ENCODE measurements at places on chromosomes 12 and 14. TPM values are rescaled to one million over a fixed set of nuclear protein-coding genes. Genes with fewer than 3 reads are reported as not detected.

DNA sequence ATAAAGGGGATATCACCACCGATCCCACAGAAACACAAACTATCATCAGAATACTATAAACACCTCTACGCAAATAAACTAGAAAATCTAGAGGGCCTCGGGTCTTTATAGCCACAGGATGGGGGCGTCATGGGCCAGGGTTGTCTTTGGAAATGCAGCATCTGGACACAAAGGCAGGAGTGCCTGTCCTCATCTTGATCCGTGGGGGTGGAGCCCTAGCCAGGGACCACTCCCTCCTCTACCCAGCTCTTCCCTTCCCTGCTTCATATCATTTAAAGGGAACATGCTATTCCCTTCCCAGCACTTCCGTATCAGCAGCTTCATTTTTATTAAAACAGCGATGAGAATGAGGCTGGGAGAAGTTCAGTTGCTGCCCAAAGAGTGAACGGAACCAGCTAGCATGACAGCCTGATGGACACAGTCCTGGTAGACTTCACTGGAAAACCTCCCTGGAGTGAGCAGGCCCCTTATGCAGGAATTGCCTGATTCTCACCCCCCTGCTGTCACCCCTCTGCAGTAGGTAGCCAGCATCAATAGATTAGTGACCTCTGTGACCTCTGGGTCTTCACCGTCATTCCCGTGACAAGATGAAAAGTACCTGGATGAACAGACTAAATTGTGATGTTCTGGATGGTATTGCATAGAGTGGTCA, 251.4 kb upstream of the RGS6 start:
- DNase-seq, result no peak

DNA sequence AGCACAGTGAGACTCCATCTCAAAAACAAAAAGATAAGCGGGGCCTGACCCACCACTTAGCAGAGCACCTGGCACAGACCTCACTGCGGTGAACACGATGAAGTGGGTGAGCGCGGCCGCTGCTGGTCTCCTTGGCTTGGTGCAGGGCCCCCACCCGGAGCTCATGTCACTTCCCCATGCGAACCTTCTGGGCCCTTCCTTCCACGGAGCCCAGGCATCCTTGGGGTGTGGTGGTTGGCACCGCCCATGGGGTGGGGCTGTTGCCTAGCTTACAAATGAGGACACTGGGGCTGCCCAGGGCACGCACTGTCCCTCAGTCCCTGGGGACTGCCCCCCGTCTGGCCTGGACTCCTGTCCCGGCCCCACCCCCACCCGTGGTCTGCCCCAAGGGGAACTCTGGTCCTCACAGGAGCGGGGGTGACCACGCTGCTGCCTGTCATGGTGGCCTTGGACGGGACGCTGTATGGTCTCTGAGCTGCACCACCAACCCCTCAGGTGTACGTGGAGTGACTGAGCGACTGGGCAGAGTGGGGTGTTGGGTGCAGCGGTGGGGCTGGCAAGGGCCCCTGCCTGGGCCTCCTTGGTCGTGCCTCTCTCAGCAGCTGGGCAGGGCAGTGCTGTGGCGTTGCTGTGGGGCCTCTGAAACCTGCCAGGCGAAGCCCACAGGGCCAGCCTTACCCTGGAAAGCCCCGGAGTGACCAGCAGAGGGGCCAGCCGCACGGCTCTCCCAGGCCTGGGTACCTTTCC, 15.3 kb downstream of the FBRSL1 start:
- no peak for DNase-seq

The TMEM119 gene
- total RNA-seq, result 50.5 TPM

DNA sequence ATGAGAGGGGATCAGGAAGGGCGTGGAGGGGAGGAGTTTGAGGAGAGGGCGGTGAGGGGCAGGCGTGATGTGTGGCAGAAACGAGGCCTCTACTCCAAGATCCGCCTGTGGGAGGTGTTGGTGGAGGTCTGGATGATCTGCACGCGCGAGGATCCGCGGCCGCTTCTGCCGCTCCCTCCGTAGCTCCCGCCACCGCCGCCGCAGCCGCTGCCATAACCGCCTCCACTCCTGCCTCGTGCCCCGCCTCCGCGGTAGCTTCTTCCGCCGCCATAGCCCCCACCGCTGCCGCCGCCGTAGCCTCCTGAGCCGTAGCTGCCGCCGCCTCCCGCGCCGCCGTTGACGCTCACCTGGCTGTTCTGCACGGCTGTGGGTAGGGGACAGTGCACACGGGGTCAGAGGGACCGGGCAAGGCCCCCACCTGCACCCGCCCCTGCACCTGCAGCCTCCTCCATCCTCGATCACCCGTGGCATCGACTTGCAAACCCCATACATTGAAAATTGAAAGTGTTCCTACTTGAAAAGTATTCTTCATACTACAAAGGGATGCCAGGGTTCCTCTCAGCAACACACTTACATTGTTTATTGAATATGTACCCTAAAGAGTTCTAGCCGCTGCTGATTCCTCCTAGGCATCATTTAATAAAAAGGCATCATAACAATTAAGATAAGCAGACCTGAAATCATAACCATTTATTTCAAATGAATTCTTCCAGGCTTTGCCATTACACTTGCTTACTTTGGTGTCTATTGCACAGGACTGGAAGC, 11.1 kb upstream of the KRT1 start:
- DNase-seq, result no peak

DNA sequence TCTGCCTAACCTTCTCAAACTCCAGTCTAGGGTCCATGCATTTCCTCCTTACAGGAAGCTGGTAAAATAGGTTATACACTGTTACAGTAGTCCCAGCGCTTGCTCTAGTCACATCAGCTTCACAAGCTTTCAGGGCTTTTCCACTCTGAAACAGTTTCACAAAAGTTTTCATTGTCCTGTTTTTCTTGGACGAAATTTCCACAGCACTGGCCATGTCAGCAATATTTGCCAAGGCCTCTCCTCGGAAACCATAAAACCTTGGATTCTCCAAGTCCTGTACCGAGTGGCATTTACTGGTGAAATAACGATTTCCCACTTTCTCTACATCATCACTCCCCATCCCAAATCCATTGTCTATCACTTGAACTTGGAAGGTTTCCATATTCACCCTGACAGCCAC, 2.1 kb downstream of the MLH3 start:
- no peak for DNase-seq

DNA sequence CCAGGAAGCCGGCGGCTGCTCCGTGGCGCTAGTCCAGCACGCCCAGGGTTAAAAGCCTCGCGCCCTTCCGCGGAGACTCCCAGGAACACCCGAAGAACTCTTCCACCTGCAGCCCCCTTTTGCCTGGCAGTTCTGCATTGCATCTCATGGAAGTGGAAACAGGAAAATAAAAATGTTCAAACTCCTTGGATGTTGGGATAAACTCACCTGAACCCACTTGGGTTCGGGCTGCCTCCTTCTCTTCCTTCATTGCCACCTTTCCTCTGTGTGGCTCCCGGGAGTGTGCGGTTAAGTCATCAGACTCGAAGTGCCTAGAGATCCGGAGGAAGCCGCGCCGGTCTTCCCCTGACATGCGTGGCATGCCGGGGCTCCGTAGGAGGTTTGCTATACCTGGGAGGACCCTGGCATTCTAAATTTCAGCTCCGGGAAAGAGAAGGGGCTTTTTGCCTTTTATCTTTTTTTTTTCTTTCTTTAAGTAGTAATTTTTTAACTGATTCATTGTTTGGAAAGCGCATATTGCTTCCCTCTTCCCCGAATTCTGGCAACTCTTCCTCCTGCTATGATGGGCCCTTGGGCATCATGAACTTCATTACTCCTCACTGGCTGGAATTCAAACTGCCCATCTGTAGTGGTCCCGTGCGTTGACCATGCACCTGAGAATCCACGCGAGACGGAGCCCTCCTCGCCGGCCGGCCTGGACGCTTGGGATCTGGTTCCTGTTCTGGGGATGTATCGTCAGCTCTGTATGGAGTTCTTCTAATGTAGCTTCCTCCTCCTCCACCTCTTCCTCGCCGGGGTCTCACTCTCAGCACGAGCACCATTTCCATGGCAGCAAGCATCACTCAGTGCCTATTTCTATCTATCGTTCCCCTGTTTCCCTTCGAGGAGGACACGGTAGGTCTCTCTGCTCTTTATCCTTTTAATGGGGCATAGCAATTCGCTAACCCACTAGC, 931.4 kb downstream of the DIO2 start:
- DNase-seq, result no peak

DNA sequence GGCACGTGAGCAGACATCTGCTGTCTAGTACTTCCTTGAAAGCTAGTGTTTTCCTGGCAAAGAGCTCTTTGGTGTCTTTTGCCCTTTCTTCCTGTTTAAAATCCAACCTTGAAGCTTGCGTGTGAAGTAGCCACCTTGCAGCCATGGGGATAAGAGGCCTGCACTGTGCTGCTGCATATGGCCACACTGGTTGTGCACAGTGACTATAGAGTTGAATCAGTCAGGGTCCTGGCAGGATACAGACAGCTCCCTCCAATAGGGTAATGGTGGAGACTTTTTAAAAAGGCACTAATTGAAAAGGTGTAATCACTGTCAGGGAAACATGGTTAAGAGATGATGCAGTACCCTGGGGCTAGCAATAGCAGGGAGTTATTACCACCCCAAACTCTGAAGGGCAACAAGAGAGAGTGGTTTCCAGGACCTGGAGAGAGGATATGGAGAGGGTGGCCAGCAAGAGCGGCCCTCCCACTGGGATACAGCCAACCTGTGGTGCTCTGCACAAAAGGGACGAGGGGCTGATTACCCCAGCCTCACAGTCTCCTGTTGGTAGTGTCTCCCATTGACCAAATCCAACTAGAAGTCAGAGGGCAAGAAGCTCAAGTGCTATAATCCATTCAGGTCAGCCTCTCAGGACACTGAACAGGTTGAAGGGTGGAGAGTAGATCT, 4.8 kb upstream of the GLT8D2 start:
- DNase-seq, result no peak

The TAPBPL gene
- total RNA-seq, result 18.2 TPM

The BCL11B gene
- total RNA-seq, result 1.4 TPM

The HSPB8 gene
- total RNA-seq, result 64.1 TPM

The NR1H4 gene
- not detected for total RNA-seq

GRCh38 chr12:58918469-58918844, 1.8 kb downstream of the LRIG3 start:
- no peak for DNase-seq

DNA sequence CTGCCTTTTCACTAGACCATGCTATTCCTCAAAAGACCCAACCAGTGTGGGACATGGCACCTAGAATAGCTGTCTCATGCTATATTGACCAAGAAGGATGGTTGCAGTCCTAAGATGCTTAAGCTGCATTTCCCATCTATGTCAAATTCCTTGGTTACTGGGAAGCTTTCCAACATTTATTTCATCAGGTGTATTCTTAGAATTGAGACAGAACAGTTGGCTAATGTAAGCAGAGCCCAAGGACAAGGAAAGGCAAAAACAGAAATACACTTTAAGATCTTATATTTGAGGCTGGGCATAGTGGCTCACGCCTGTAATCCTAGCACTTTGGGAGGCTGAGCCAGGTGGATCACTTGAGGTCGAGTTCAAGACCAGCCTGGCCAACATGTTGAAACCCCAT, 24.7 kb downstream of the ARG2 start:
- no peak for DNase-seq

The C14orf132 gene
- 87.8 TPM for total RNA-seq

DNA sequence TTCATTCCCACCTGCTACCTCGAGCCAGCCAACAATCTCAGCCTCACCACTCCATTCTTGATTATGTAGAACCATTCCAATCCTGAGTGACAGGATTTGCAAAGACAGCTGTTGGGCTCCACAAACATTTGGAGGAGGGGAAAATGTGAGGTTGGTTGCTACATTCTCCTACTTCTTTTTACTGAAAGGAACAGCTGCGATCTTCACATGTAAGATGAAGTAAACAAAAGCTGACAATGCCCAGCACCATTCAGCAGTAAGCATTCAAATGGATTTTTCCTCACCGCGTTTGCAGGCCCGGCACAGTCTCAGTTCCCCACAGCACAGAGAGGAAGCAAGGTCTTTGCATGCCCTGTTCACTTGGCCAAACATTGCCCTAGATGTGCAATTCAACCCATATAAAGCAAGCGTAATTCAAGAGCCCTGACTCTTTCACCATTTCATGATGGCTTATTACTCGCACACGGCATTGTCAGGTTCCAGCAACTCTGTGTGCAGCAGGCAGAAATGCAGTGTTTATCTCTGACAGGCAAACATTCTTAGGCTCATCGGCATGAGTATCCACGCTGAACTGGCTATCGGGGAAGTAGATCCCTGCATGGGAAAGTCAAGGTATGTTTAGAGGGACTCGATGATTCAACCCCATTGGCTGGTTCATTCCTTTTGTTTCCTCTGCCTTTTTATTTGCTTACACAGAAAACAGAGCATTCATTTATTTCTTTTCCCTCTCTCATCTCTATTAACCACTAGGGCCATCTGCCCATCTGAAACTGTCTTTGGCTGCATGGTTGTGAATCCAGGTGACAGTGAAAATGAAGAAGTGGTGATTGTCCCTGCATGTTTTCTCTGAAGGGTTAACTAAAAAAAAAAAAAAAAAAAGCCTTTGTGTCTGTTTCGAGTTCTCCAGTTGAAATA, 236.1 kb upstream of the PLEKHG7 start:
- DNase-seq, result peak; percentile 47

- no peak for DNase-seq
Observed at GRCh38 chr12:4432878-4433744, 12.5 kb downstream of the FGF6 start.
